ENCODE measurements at places on chromosomes 3 and 15. TPM values are rescaled to one million over a fixed set of nuclear protein-coding genes. Genes with fewer than 3 reads are reported as not detected.
A peak's percentile ranks its signal among the peaks of the same experiment; 100 is the strongest.

DNA sequence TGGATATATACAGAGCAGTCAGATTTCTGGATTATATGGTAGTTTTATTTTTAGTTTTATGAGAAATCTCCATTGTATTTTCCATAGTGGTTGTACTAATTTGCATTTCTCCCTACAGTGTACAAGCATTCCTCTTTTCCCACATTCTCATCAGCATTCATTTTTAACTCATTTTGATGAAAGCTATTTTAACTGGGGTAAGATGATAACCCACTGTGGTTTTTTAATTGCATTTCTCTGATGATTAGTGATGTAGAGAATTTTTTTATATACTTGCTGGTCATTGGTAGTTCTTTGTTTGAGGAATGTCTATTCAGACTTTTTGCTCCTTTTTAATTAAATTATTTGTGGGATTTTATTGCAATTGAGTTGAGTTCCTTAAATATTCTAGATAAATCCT lies 903.6 kb downstream of the DIPK2A start:
- H3K4me3 ChIP-seq = no peak overlapping the region
- H3K4me1 ChIP-seq = no peaks in the 10 kb centered on the region

GRCh38 chr3:102205647-102206046 lies 229.2 kb upstream of the ZPLD1 start:
- H3K36me3 ChIP-seq = no peaks in the 10 kb centered on the region
- H3K4me1 ChIP-seq = no peaks in the 10 kb centered on the region
- H3K27ac ChIP-seq = no peak overlapping the region
- DNase-seq = no peak

The DOCK3 gene
- total RNA-seq = 0.88 TPM

- DNase-seq = no peak
- H3K27ac ChIP-seq = no peak overlapping the region
- H3K27me3 ChIP-seq = no peaks in the 10 kb centered on the region
- H3K36me3 ChIP-seq = peaks cover 87% of the 10 kb centered on the region
- no peak overlapping the region for H3K4me3 ChIP-seq
These were observed 37.6 kb upstream of the SLC22A13 start for GRCh38 chr3:38227989-38228388.

The MCF2L2 gene
- total RNA-seq = 0.79 TPM

DNA sequence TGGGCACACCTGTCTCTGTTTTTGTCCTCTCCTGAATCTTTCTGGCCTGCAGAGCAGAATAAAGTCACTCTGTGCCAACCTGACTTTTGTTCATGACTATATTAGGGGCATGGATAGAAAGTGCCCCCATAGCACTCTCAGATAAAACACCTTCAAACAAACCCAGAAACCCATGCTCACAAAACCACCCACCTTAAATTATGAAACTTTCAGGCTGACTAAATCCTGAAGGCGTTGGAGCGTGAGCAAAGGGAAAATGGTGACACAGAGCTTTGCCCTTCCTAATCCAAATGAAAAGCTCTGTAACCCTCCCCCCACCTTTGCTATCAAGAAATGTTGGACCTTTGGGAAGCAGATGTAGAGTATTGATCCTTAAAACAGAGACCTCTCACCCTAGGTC lies 138.9 kb downstream of the IGF1R start:
- H3K4me3 ChIP-seq = no peak overlapping the region
- no peaks in the 10 kb centered on the region for H3K36me3 ChIP-seq
- no peak overlapping the region for H3K27ac ChIP-seq
- H3K4me1 ChIP-seq = peaks cover 24% of the 10 kb centered on the region

The FXR1 gene
- total RNA-seq = 779 TPM

DNA sequence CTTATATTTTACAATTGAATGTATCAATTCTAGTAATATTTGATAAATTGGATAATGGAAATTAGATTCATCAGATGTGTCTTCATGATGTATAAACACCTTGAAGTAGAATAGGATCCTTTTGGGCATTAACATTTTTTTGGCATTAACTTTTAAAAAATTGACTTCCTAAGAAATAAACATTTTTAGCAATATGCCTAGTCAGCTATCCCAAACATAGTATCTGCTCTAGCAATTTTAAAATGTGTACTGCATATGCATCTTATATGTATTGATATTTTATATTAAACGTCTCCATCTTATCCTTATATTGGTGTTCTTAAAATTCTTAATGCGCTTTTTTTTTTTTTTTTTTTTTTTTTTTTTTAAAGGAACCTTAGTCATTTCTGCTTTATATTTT lies 8.5 kb downstream of the CCNDBP1 start:
- no peaks in the 10 kb centered on the region for H3K27me3 ChIP-seq
- no peak for DNase-seq

- H3K27me3 ChIP-seq = no peaks in the 10 kb centered on the region
- H3K4me1 ChIP-seq = no peaks in the 10 kb centered on the region
- H3K27ac ChIP-seq = no peak overlapping the region
- no peak overlapping the region for H3K4me3 ChIP-seq
- no peaks in the 10 kb centered on the region for H3K36me3 ChIP-seq
These were observed 35.3 kb downstream of the EFHB start for GRCh38 chr3:19898721-19899120.

DNA sequence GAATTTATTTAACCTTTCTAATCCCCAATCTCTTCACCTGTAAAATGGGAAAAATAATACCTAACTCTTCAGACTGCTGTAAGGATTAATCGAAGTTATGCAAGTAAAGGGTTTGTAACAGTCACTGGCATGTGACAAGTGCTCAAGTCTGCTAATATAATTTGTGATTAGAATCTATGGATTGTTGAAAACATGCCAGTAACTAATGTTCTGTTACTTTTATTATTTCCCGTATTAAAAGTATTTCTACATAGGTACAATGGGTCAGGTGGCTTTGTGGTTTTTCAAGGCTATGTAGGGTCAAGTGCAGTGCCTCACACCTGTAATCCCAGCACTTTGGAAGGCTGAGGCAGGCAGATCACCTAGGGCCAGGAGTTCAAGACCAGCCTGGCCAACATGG lies 29.4 kb downstream of the ULK4 start:
- H3K4me1 ChIP-seq = no peaks in the 10 kb centered on the region
- no peak for DNase-seq
- H3K27ac ChIP-seq = no peak overlapping the region
- no peaks in the 10 kb centered on the region for H3K36me3 ChIP-seq
- no peak overlapping the region for H3K4me3 ChIP-seq

The FILIP1L gene
- 147 TPM for total RNA-seq

GRCh38 chr15:27487846-27488245 lies 516.9 kb downstream of the GABRG3 start:
- H3K4me1 ChIP-seq = no peaks in the 10 kb centered on the region
- DNase-seq = no peak
- H3K27ac ChIP-seq = no peak overlapping the region
- no peak overlapping the region for H3K4me3 ChIP-seq
- no peaks in the 10 kb centered on the region for H3K36me3 ChIP-seq

DNA sequence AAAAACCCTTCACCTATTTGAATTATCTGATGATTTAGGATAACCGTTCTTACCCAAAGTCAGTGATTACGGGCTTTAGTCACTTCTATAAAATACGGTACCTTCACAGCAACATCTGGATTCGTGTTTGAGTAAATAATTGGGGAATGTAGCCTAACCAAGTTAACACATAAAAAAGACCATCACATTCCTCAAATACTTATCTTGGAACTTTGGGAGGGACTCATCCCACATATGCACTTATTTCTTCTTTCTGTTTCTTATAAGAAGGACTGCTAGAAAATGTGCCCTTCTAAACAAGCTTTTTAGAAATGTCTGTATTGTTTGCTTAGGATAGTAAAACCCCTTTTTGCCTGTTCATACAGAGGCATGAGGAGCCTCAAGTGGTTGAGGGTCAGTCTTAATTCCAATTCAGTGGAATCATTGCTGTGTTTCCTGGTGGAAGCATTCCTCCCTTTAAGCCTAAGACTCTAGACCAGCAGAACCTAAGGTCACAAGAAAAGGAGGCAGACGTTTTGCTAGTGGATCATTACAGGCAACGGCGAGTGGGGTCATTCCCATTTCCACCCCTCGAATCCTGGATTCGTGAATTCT lies 67.5 kb downstream of the TMEM44 start:
- no peaks in the 10 kb centered on the region for H3K27me3 ChIP-seq
- H3K4me1 ChIP-seq = no peaks in the 10 kb centered on the region
- H3K36me3 ChIP-seq = no peaks in the 10 kb centered on the region
- no peak overlapping the region for H3K4me3 ChIP-seq
- DNase-seq = no peak
- H3K27ac ChIP-seq = no peak overlapping the region

The ARL6IP5 gene
- 191 TPM for total RNA-seq

DNA sequence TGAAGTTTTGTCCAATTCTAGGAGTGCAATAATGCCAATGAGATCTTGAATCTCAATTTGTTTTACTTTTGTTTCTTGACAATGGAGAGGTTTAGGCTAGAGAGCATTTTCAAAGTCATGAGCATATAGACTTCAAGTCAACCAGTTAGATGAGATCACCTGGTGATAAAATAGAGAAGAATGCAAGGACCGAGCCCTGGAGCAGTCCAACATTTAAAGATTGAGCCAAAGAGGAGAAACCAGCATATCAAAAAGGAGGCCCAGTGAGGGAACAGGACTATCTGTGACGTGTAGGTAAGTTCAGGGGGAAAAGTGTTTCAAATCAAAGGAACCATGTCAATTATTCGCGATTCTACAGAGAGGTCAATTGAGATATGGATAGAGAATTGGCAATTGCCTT lies 1.7 kb upstream of the PIAS1 start:
- DNase-seq = no peak
- H3K4me1 ChIP-seq = peaks cover 24% of the 10 kb centered on the region
- no peak overlapping the region for H3K4me3 ChIP-seq

GRCh38 chr3:115423170-115423569 lies 200.1 kb upstream of the GAP43 start:
- H3K4me1 ChIP-seq = no peaks in the 10 kb centered on the region
- no peak for DNase-seq
- no peaks in the 10 kb centered on the region for H3K27me3 ChIP-seq
- no peaks in the 10 kb centered on the region for H3K36me3 ChIP-seq
- no peak overlapping the region for H3K27ac ChIP-seq
- H3K4me3 ChIP-seq = no peak overlapping the region

- H3K4me1 ChIP-seq = no peaks in the 10 kb centered on the region
- H3K36me3 ChIP-seq = no peaks in the 10 kb centered on the region
- no peak overlapping the region for H3K4me3 ChIP-seq
- DNase-seq = no peak
- H3K27ac ChIP-seq = no peak overlapping the region
These were observed 167.9 kb downstream of the DCLK3 start for GRCh38 chr3:36596419-36596818.

DNA sequence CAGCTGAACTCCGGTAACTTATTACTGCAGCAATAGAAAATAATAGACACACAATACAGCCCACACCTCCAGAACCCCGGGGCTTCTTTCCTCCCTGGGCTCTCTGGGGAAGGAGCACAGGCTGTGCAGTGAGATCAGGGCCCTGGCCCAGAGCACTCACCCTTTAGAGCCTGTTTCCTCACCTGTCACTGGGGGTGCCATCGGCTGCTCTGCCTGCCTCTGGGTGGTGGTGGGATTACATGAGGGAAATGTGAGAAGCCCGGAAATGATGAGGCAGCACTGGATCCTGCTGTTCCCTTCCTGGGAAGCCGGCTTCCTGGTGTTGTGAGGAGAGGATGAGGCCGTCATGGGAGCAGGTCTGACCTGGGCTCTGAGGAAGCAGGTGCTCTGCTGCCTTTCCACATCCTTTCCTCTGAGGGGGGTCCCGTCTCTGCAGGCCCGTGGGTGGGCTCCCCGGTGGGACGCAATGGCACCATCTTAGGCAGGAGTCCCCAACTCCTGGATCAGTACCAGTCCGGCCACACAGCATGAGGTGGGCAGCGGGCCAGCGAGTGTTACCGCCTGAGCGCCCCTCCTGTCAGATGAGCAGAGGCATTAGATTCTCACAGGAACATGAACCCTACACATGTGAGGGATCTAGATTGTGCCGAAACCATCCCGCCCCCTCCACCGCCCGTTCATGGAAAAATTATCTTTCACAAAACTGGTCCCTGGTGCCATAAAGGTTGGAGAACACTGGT lies 220.9 kb upstream of the CTDSPL start:
- no peak overlapping the region for H3K27ac ChIP-seq
- H3K4me1 ChIP-seq = no peaks in the 10 kb centered on the region
- H3K4me3 ChIP-seq = no peak overlapping the region
- DNase-seq = no peak

The SPATA12 gene
- total RNA-seq = not detected

- no peaks in the 10 kb centered on the region for H3K36me3 ChIP-seq
- peaks cover 16% of the 10 kb centered on the region for H3K27me3 ChIP-seq
- no peak overlapping the region for H3K4me3 ChIP-seq
- H3K27ac ChIP-seq = no peak overlapping the region
- peaks cover 10% of the 10 kb centered on the region for H3K4me1 ChIP-seq
- DNase-seq = no peak
These were observed 6.4 kb upstream of the CCDC33 start for GRCh38 chr15:74229686-74230085.

The SLC7A14 gene
- not detected for total RNA-seq

DNA sequence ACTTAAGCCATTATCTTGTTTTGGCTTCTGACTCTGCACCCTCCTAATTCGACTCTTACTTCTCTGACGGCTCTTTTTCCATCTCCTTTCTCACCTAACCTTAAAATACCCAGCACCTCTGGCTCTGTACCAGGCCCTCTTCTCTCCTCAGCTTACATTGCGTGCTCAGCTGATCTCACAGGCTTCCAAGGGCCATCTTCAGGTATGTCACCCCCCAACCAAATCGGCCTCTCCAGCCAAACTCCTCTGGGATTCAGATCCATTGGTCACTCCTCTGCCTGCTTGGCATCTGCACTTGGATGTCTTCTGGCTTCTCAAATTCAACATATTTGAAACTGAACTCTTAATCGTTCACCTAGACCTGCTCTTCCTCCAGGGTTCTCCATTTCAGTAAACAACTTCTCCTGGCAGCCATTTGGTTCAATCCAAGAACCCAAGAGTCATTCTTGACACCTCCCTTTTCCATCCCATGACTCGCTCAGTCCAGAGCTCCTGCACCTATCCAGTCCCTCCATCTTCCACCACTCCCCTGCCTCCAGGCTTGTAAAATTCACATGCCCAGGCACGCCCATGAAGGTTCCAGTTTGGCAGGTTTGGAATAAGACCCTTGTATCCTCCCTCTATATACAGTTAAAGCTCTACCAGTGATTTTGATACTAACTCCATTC lies 35.2 kb upstream of the SLC41A3 start:
- peaks cover 26% of the 10 kb centered on the region for H3K4me1 ChIP-seq
- no peak overlapping the region for H3K4me3 ChIP-seq
- H3K27me3 ChIP-seq = no peaks in the 10 kb centered on the region

GRCh38 chr15:52677593-52678467 lies 1.4 kb downstream of the ATOSA start:
- peaks cover 41% of the 10 kb centered on the region for H3K4me1 ChIP-seq
- H3K27me3 ChIP-seq = no peaks in the 10 kb centered on the region
- DNase-seq = peak; percentile 80
- H3K27ac ChIP-seq = peak overlapping the region; percentile 99
- no peaks in the 10 kb centered on the region for H3K36me3 ChIP-seq
- peak overlapping the region; percentile 93 for H3K4me3 ChIP-seq

The ACAN gene
- 0.07 TPM for total RNA-seq

The AP3B2 gene
- total RNA-seq = 2.0 TPM

The SLC6A20 gene
- total RNA-seq = 0.54 TPM

- peaks cover 31% of the 10 kb centered on the region for H3K4me1 ChIP-seq
- no peaks in the 10 kb centered on the region for H3K36me3 ChIP-seq
- peak overlapping the region; percentile 70 for H3K27ac ChIP-seq
These were observed 109.7 kb upstream of the GALNT15 start for GRCh38 chr3:16064642-16065414.

GRCh38 chr3:72337480-72337855 lies 510.8 kb downstream of the SHQ1 start:
- DNase-seq = no peak
- peaks cover 8% of the 10 kb centered on the region for H3K4me1 ChIP-seq
- no peak overlapping the region for H3K4me3 ChIP-seq

All from psoas muscle (tissue), 8 donors.